ENCODE measurements at places on chromosomes 6 and 20.

GRCh38 chr20:63115651-63116411 lies 100.1 kb downstream of the YTHDF1 start:
- no peak for DNase-seq

GRCh38 chr6:6694825-6695624 lies 106.5 kb downstream of the LY86 start:
- no peak for DNase-seq

- no peak for DNase-seq
Measured at GRCh38 chr6:47146431-47147174, 104.5 kb upstream of the ADGRF1 start.

DNA sequence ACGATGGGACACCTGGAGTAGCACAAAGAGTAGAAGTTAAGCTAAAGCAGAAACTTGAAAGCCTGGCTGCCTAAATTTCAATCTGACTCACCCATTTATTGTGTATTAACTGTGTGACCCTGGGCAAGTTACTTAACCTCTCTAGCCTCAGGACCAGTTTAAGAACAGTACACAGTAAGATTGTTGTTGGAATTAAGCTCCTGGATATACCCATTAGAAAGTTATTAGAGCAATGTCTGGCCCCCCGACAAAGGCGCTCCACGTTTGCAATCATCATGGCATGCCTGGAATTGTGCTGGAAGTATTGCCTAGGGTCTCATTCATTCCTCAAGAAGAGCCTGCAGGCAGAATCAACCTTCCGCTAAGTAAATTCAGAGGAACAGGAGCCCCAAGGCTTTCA lies 1.4 kb downstream of the SDC4 start:
- no peak for DNase-seq

DNA sequence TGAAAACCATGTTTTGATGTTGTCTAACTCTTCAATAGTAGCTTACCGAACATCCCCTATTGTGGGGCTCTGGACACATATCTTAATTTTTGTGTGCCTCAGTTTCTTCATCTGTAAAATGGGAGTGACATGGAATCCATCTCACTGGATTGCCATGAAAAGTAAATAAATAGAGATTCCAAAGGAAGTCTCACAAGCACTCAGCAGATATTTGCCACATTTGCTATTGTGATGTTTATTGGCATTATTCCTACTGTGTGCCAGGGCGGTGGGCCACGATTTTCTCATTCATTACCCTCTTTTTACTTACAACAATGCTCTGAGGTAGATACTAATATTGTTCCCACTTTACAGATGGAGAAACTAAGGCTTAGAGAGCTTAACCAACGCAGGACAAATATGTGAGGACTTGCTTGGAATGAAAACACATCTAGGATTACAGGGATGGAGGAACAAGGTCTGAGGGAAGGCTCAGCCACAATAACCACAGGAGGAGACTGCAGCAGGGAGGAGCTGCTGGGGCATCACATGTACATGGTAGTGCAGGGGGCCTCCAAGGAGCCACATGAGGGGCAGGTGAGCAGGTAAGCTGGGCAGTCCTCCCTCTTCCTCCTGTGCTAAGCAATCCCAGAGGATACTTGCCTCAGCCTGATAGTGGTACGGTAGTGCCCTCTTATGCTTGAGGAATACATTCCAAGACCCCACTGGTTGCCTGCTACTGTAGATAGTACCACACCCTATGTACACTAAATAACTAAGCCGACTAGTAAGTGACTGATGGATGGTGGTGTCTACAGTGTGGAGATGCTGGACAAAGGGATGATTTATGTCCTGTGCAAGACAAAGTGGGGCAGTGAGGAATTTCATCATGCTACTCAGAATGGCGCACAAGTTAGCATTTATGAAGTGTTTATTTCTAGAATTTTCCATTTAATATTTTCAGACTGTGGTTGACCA lies 176.9 kb downstream of the FOXA2 start:
- DNase-seq = no peak

DNA sequence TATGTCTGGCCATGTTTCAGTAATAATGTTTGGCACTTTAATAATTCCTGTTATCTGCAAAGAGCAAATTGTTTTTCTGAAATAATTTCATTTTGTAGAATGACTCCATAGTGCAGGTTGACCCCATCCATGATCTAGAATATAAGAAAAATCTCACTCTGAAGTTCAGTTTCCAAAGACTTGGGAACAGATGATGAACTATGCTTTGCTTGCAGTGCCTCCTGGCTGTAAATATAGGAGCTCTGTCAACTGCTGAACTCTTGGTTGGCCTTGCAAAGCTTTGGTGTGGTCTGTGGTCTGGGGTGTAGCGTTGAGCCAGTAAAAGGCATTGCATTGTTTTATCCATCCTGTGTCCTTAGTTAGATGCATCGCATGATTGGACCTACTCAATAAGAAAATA lies 104.0 kb downstream of the PLCB4 start:
- no peak for DNase-seq

- DNase-seq = no peak
Measured at GRCh38 chr6:144283646-144284477, 1.3 kb upstream of the UTRN start.

GRCh38 chr20:1353956-1354355 lies 25.0 kb upstream of the SDCBP2 start:
- DNase-seq = no peak

- no peak for DNase-seq
Measured at GRCh38 chr6:169591616-169592015, 110.2 kb downstream of the WDR27 start.

DNA sequence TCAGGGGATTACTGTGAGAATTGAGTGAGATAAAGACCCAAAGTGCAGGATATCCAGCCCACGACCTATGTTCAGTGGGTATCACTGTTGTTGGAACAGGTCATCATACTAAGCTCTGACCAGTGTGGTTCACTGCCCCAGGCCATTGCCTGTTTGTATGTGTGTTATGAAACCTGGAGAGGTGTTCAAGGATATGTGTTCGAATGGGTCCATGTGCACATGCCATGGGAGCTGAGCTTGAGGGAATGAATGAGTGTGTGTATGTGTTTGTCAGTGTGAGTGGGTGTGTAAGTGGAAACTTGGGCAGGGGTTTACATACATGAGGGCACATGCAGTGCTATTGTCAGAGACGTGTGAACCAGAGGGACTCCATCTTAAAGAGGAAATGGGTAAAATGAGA lies 17.7 kb upstream of the AHCY start:
- no peak for DNase-seq

DNA sequence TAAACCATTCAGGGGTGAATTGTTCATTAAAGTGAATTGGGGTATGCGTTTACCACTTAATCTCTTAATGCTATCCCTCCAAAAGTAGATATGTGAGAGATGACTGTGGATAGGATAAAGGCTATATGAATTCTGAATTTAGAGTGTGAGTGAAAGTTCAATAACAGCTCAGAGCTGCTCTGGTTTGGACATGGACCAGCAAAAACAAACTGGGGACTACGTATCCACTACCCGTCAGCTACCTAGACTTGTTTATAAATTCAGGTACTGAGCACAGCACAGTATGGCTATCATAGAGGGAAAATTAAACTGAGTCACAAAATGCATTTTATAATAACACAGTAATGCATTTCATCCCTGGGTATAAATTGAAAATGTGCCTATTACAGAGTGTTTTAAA lies 44.4 kb downstream of the HDDC2 start:
- DNase-seq = no peak

GRCh38 chr6:13924949-13925881 lies at the start of gene RNF182:
Gene RNF182 (plus strand): TSS chr6:13924952. CDS start chr6:13977120, 52,168 bp downstream.
- DNase-seq = peak; percentile 19

DNA sequence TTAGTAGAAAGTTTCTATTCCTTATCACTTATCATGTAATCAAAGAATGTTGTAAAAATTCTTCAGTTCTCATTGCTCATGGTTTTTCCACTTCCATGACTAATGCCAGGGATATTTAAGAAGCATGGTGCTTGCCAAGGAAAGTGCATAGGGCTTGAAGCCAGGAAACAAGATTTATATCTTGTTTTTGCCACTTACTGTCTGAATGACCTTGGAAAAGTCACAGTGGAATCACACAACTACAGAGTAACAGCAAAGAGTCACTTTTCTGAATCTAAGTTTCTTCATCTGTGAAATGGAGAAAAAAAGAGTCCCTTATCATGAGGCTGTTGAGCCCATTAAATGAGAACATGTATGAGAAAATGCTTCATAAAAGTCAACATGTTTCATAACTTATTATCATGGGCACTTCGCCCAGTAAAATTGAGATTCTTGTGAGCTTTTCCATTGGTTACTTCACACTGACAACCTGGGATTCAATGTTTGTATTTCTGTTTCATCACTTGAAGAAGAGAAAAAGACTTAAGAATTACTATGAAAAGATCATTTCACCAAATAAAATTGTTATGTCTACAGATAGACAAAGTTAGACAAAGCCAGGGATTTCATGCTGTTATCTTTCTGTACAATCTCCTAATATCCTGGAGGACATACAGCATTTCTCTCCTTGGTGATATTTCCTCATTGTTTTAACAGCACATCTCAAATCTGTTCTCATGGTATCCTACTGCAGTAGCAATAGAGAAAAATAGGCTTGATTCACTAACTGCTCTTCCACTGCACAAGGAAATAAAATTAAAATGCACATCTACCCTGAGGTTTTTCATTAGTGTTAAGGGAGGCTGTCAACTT lies 7.6 kb upstream of the BMP5 start:
- no peak for DNase-seq

GRCh38 chr20:63831646-63831992 lies 555 bp upstream of the ZBTB46 start:
- no peak for DNase-seq

DNA sequence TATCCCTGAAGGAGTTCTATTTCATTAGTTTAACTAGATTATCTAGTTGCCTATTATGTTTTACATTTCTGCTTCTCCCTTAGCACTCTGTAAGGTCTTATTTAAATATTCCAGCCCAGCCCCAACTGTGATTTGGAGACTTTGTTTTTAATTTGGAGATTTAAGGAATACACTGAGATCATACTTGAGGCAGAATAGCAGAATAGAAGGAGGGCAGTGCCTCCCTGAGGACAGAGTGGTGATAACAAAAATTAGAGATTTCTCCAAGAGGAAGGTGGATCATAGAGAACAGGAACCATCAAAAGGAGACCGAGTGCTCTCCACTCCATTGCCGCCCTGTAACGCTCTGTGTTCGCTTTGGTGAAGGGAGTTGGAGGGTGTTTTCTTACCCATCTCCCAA lies 14.8 kb upstream of the CD164 start:
- DNase-seq = no peak

- DNase-seq = peak; percentile 8
Measured at GRCh38 chr6:356828-357251, 34.7 kb upstream of the IRF4 start.

DNA sequence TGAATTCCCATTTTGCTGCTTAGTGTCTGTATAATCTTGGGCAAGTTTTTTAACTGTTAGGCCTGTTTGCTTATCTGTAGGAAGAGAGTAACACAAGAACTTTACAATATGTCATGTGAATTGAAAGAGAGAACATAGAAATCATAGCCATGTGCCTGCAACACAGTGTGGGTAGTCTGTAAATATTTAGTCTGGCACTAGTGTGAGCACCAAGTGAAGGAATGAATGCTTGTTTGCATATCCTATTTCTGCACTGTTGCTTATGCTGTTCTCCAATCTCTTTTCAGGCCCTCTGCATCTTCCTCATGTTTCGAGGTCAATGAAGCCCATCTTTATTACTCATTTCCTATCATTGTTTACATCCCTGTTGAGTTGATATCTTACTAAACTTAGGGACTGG lies 49.2 kb downstream of the CBFA2T2 start:
- DNase-seq = no peak

DNA sequence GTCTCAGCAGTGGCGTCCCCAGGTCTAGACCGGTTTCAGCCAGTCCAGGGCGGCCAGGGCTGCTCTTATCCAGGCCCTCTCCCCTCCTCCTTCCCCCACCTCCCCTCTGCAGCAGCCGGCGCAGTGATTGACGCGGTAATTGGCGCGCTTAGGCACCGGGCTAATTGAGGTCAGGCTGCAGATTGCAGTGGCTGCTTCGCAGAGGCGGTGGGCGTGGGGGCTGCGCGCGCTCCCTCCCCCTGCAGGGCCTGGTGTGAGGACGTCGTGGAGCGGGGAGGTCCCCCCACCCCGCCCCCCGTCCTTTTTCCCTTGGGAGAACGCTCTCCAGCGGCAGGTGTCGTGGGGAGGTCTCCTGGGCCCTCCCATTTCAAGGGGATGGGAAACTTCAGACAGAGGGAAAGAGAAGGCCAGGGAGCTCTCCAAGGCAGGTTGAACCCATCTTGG lies 70.4 kb upstream of the BLCAP start:
- DNase-seq = no peak

DNA sequence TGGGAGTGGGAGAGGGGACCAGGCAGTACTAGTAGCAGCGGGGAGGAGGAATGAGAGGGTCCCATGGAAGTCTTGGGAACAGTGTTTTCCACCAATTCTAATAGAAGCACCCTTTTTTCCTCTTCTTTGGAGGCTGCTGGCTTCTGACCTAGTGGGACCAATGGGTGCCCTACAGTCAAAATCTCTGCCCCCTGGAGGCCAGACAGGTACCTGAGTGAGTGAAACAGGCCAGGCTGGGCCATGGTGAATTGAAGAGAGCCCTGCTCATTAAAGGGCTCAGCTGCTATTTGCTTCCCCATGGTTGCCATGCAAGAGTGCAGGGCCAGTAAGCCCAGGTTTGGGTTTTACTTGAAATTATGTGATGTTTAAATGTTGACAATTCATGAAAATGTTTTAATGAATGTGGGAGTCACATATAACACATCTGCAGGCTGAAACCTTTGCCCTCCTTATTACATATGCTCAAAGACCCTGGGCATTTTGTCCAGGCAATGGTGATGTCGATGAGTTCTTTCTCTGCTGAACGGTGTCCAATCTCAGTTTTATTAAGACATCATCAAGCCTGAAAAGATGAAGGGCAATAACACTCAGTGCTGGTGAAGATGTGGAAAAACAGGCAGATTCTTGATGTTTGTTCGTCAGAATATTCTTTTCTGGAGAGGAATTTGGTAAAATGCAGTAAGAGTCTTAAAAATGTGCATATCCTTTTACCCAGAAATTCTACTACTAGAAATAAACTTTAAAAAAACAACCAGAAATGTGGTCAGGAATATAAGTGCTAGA lies 42.3 kb upstream of the OCSTAMP start:
- no peak for DNase-seq

DNA sequence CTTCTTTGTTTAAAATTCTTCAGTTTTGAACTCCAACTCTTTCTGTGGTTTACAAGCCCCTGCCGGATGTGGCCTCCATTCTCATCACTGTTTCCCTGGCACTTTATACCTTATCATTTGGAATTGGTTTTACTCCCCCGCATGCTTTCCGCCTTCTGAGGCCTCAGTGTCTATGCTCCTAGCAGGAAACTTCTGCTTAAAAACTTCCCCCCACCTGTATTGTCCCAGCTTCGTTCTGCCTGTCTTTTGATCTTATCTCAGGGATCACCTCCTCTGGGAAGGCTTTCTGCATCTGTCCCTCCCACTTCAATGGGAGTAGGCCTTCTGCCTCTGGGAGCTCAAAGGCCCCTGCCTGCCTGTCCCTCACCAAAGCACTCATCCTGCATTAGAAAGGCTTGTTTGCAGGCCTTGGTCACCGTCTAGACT lies 3.4 kb upstream of the ANGPT4 start:
- DNase-seq = no peak

- no peak for DNase-seq
Measured at GRCh38 chr6:10411971-10412460, 2.9 kb downstream of the TFAP2A start.

All from stimulated activated CD8-positive, alpha-beta memory T cell treated with anti-CD3 and anti-CD28 coated beads, Interleukin-15, amount 100 ng/mL, for 48 hours (primary cell).